ENCODE measurements at places on chromosomes 1 and 21.

- DNase-seq = no peak
Observed at GRCh38 chr1:202105571-202106339, 17.0 kb upstream of the GPR37L1 start.

DNA sequence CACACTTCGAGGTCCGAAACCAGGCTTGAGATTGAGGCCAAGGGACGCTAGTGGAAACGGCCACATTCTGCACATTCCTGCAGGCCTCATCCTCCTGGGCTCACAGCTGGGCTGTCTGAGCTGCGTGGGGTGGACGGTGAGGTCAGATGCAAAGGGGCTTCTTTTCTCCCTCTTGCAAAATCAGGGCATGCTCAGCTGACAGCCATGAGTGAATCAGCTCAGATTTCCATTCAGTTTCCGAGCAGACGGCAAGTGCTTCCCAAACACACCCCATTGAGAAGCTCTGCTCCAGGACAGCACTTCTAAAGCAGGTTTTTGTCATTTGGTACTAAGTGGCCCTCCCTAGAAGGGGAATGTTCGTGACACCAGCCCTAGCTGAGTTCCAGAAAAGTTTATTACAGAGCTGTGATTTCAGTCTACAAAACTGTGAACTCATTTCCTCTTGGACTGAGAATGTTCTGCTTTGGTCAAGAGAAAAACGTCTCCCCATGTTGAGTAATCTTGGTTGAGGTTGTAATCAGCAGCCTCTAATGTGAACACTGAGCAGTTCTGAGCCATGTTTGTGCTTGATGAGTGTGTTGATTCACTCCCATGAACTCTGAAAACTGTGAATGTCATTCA lies 10.0 kb downstream of the PDPN start:
- peak; percentile 16 for DNase-seq

DNA sequence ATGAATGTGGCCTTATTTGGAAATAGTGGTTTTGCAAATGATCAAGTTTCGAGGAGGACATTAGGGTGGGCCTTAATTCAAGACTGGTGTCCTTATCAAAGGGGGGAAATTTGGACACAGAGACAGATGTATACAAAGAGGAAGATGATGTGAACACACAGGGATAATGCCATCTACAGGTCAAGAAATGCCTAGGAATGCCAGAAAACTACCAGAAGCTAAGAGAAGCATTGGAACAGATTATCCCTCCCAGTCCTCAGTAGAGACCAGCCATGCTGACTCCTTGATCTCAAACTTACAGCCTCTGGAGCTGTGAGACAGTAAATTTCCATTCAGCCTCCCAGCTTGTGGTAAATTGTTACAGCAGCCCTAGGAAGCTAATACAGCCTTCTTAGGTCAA lies 151.4 kb downstream of the PTGER3 start:
- DNase-seq = no peak

DNA sequence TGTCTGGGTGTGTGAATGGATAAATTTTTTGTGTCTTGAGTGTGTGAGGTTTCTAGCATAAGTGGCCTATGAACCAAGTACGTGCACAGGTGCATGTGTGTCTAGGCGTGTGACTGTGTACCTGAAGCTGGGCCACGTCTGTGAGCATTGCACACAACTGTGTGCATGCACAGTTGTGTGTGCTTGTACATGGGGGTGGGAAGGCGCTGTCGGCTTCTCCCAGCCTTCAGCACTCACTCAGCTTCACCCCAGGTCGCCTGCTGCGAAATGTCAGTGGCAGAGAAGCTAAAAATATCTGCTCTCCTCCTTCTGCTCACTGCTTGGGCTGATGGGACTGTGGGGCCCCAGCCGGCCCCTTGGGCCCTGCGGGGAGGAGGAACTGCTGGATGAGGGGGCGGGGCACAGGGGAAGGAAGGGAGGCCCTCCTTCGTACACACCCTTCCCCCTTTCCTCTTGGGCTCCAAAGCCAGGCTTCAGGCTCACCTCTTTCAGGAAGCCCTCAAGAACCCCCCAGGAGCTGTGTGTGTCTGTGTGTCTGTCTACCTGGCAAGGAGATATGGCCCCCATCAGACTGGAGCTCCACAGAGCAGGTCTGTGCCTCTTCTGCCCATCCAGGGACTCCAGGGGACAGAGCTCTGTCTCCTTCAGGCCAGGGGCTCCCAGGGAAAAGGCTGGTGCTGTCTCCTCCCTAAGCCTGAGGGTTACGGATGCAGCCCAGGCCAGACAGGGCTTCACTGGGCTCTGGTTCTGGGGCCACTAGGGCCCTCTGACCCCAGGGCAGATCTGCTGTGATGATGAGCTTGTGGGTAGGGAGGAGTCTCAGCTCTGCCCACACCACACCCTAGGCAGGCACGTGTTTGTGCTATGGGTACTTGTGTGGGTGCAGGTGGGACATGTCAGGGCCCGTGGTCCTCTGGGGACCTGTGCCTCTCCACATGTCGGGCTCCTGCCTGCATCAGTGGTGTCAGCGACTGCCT lies 35.6 kb upstream of the WASF2 start:
- DNase-seq = no peak

DNA sequence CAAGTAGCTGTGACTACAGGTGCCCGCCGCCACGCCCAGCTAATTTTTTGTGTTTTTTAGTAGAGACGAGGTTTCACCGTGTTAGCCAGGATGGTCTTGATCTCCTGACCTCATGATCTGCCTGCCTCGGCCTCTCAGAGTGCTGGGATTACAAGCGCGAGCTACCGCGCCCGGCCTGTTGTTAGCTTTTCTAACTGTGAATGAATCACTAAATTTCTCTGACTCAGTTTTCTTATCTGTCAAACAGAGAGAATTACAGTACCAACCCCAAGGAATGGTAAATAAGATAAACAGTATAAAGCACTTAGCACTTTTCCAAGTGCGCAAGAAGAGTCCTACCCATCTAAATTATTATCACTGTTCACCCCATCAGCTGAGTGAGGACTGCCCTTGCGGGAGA lies 193.6 kb downstream of the VAV3 start:
- DNase-seq = no peak

- DNase-seq = no peak
Observed at GRCh38 chr1:43225168-43225567, 44.6 kb upstream of the TMEM125 start.

- DNase-seq = no peak
Observed at GRCh38 chr1:111847466-111847865, 91.8 kb downstream of the DDX20 start.

GRCh38 chr1:203476216-203476814 lies 709 bp downstream of the PRELP start:
- no peak for DNase-seq

DNA sequence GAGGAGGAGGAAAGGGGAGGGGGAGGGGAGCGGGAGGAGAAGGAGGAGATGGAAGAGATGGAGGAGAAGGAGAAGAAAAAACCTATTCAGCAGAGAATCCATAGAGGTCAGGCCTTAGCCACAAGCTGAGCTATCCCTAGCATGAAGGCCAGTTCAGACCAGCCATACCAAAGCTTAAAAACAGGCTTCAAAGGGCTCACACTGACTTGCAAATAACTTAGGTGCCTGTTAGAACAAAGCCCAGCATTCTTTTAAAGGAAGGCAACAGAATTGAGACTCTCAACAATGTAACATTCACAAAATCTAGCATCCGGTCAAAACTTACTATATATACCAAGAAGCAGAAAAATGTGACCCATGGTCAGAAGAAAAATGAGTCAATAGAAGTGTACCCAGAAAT lies 43.6 kb upstream of the IFFO2 start:
- DNase-seq = no peak

DNA sequence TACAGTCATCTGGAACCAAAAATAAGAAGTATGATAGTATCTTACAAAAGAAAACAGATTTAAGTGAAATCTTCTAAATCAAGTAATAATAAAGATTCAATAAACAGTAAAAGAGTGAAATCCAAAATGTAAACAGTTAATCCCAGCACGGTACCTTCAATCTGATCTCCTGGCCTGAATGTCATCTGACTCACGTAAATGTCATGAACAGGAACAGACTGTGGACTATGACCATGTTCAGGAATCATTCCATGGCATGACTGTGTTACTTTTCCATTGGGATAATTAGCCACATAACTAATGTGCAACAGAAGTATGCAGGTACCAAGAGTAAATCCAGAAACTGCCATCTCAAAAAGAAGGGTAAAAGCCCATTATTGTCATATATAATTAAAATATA lies 18.0 kb downstream of the FRRS1 start:
- no peak for DNase-seq

- no peak for DNase-seq
Observed at GRCh38 chr1:29607236-29607635, 370.9 kb downstream of the PTPRU start.

- DNase-seq = no peak
Observed at GRCh38 chr1:109502364-109502851, 7.1 kb downstream of the AMIGO1 start.

- no peak for DNase-seq
Observed at GRCh38 chr1:57672346-57673140, 248.7 kb upstream of the DAB1 start.

GRCh38 chr21:44935533-44935927 lies 4.3 kb upstream of the SLX9 start:
- DNase-seq = no peak

DNA sequence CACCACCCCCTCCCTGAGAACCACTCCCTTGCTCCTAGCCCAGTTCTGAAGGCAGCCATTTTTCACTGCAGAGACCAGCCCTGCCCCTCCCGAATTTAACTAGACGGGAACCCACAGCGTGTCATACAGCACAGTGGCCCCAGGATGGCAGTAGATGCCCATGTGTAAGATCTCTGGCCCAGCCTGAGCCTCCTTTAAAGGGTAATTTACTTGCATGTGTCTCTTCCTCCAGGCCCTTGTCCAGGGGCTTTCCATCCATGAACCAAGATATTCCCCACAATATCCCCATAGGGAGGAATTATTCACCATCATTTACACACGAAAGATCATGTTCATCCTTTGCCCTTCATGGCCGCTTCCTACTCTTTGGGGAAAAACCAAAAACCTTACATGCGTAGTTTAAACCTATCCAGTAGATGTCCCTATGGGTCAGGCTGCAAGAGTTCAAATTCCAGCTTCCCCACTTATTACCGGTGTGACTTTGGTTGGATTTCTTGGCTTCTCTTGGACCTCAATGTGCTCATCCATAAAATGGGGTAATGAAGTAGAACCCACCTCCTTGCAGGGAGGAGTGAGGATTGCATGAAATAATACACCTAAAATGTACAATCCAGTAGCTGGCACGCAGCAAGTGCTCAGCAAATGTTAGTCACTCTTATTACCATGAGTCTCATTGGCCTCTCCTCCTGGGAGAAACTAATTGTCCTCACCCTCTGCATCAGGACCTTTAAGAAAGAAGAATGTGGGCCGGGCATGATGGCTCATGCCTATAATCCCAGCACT lies 4.0 kb upstream of the LACTBL1 start:
- peak; percentile 67 for DNase-seq

DNA sequence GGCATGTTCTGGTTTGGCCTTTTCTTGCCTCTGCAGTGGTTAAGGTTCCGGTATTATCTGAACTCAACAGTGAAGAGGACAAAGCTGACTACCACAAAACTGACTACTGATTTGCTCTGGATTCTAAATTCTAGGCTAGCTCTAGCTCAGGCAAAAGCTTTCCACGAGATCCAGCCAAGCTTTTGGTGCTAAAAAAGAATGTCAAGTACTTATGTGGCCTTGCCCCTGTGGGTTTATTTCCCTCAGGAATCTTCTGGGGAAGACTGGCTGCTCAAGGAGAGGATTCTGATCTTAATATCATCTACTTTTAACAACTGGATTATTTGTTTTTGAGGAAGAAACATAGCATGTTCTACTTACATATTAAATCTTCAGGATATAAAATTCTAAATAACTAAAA lies 26.1 kb upstream of the MTMR11 start:
- no peak for DNase-seq

GRCh38 chr1:214623430-214623829 lies 20.4 kb downstream of the CENPF start:
- DNase-seq = no peak

DNA sequence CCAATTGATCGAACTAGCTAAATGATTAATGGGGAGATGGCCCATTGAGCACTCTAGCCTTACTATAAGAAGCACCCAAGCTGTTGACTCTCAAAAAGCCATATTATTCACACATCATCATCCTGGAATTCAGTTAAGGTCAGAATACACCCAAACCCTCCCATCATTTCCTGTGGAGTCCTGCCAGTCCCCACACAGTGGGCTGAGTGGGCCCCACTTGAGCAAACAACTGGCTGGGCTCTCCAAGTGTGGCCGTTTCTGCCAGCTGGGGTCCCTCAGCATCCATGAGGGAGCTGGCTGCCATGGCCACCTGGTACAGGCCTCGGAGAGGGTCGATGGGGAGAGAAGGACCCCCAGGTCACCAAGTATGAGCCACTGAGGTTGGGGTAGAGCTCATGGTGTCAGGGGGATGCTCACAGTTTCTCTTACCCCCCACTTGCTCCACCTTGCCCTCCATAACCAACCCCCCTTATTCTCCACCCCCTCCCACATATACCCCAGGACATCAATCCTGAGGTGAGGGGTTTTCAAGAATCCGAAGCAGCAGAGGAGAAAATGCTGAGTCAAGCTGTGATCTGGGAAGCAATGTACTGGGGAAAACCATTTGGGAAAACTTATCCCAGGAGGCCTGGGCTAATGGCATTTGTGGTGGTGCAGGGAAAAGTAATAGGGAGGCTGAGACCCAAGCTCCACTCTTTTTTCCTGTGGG lies 60.3 kb downstream of the UBE2T start:
- no peak for DNase-seq

DNA sequence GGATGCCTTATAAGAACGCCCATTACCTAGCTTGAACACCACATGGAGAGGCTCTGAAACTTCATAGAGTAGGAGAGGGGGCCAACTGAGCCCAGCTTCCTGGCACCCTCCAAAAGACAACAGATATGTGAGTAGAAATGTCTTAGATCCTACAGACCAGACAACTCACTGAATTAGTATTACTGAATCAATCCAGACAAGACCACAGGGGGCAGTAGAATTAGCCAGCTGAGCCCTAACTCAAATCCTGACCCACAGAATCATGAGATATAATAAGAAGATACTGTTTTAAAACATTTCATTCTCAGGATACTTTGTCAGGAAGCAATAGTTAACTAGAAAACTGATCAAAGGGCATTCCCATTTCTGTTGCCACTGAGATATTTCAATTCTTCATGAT lies 45.8 kb upstream of the C1orf21 start:
- no peak for DNase-seq

- no peak for DNase-seq
Observed at GRCh38 chr21:35398346-35398982, 349.4 kb upstream of the RUNX1 start.
